ENCODE measurements at places on chromosomes 7 and 10.

DNA sequence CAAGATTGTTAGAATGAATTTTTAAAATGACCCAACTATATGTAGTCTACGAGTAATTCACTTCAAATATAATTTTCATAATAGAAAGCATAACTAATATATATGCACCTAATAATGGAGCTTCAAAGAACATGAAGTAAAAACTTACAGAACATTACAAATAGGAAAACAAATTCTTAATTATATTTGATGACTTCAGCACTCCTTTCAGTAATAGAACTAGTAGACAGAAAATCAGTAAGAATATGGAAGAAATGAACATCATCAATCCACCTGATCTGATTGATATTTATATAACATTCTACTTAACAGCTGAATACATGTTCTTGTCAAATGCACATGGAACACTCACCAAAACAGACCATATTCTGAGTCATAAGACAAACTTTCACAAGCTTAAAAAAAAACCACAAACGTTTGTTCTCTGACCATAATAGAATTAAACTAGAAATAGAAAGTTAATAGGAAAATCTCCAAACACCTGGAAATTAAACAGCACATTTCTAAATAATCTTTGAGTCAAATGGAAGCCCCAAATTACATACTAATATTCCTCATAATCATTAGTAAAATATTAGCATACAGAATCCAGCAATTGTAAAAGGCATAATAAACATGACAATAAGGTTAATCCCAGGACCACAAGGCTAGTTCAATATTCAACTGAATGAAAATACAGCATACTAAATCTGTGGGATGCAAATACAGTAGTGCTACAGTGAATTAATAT lies 48.0 kb downstream of the BRAF start:
- DNase-seq: no peak

DNA sequence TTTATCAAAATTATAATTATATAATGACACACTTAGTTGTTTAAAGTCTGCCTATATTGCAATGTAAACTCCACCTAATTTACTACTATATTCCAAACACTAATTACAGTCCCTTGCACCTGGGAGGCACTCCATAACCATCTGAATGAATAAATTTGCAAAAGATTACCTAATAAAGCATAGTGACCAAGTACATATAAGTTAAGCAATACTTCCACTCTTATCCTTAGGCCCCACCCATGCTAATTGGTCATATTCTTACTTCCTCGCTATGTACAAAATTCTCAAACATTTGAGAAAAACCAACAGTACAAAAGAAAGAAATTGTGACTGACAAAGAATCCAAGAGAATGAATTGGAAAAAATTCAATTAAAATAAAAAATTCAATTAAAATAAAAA lies 65.3 kb downstream of the ZFAND4 start:
- DNase-seq: no peak

GRCh38 chr10:43878386-43878785 lies 229.7 kb upstream of the ZNF32 start:
- DNase-seq: no peak

GRCh38 chr7:52287698-52288097 lies 747.7 kb upstream of the POM121L12 start:
- no peak for DNase-seq

- no peak for DNase-seq
These were observed 4.3 kb upstream of the ELFN1 start for GRCh38 chr7:1665549-1666316.

- DNase-seq: no peak
These were observed 86.3 kb downstream of the LCOR start for GRCh38 chr10:96918214-96919002.

DNA sequence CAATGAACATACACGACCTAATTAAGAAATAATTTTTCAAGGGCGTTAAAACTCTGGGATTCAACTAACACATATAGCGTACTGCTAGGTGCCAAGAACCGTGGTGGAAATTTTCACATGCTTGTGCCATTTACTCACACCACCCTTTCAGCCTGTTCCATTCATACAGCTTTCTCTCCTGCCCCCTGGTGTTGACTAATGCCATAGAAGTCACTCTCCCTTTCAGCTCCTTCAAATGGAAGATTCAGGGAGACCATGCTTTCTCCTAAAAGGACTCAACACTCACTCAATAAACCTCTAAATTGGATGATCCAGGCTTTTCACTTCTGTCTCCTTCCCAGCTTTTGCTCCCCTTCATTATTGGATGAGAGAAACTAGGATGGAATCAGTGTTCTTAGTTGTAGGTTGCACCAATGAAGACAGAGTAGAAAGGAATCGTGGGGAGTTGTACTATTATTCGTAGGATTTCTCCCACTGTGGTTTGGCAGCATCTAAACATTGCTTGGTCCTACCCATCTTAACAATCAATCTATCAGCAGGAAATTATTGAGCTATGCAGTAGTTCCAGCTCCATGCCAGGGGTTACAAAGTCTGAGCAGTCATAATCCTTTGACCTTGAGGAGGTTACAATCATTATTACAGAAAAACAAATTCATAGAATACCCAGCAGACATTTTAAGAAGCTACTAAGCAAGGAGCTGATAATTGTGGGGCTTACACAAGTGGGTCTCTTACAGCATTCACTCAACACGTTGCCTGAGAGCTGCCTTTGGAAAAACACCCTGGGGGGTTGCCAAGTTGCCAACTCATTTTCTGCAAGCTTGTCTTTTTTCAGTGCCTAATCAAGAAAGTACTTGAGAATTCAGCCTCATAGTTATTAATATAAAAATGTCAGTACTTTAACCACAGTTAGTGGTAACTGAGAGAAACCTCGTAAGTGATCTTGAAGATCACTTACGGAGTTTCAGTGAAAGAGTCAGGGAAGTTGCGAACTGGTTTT lies 2.8 kb upstream of the PPP1R3C start:
- peak; percentile 12 for DNase-seq

- no peak for DNase-seq
These were observed 2.0 kb downstream of the JCAD start for GRCh38 chr10:30057421-30057841.

GRCh38 chr10:73018632-73019031 lies 64.0 kb upstream of the PLA2G12B start:
- DNase-seq: no peak

- DNase-seq: no peak
These were observed 489.8 kb downstream of the RPS24 start for GRCh38 chr10:78523453-78523852.

DNA sequence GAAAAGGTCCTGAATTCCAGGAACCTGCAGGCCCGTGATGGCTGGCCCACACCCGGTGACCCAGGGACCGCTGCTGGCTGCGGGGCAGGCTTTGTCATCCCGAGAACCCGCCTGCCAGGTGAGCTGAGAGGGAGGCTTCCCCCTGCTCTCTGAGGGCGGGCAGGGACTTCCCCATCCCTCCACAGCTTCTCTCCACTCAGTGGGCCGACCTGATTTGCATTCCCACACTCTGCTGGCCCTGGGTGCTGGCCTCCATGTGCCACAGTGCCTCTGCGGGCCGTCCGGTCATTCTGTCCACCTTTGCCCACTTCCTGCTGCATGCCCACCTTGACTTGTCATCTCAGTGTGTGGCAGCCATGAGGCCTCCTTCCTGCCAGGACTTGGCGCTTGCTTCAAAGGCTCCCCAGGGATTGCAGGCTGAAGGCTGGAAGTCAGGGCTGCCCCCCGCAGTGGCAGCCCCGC lies 35.3 kb downstream of the PALD1 start:
- DNase-seq: peak; percentile 14

DNA sequence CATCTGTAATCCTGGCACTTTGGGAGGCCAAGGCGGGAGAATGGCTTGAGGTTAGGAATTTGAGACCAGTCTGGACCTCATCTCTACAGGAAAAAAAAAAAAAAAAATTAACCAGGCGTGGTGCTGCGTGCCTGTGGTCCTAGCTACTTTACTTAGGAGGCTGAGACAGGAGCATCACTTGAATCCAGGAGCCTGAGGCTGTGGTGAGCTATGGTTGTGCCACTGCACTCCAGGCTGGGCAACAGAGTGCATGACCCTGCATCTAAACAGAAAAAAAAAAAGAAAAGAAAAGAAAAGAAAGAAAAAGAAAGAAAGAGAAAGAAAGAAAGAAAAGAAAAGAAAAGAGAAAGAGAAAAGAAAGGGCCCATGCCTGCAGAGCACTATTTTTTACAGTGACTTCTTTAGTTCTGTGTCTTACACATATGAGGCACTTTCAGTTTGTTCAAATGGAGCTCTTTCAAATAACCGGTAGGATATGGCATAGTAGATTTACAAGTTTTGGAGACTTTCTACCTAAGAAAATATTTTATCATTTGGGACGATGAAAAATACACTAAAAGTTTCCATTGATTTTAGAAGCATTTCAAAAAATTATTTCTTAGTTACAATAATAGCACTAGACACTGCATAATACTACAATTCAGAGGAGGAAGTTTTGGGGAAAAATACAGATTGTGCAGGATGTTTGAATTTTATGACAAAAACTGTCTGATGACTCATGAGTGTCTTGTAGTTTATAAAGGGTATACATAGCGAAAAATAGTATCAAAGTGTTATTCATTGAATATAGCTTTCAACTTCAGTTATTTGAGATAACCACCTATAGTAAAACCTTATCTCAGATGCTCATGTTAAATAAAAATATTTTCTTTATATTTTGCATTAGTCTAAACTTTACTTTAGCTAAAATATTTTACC lies 75.9 kb downstream of the MDFIC start:
- no peak for DNase-seq

- no peak for DNase-seq
These were observed 59.3 kb upstream of the TRIM8 start for GRCh38 chr10:102585026-102585425.

DNA sequence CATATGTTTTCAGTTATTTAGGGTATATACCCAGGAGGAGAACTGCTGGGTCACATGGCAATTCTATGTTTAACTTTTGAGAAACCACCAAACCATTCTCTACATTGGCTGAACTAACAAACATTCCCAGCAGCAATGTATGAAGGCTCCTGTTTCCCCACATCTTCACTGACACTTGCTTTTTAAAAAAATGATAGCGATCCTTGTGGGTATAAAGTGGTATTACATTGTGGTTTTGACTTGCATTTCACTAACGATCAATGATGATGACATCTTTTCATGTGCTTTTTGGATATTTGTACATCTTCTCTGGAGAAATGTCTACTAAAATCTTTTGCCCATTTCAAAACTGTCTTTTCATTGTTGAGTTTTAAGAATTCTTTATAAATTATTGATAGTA lies 51.2 kb upstream of the ANAPC16 start:
- DNase-seq: no peak

DNA sequence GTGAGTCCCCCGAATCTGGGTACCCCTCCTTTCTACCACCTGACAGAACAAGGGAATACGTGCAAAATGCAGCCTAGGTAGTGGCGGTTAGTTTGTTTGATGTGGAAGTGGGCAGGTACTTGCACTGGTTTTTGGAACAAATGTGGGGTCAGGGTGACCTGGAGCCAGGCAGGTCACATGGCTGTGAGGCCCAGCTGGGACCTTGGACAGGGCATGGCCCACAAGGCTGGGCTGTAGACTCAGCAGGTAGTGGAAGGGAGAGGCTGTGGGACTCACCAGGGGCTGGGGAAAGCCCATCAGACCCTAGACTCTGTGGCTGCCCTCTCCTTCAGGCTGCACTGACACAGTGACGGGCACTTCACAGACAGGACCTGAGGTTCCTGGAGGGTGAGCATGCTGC lies 159.9 kb upstream of the ADCY1 start:
- no peak for DNase-seq

DNA sequence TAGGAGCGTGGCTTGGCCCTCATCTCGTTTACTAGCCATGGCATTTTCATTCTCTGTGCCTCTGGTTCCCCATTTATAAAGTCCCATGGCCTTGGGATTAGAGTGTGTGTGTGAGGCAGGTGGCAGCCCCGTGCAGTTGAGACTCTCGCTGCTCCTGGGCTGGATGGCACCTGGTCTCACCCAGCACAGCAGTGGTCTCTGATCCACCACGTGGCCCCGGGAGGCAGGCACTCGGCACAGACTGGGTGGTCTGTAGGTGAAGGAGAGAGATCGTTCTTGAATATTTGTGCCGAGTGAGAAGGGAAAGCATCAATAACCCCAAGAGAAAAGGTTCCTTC lies 50.4 kb downstream of the CALML3 start:
- DNase-seq: no peak

Measured in stimulated activated naive CD4-positive, alpha-beta T cell treated with Interleukin-2 at 50 U/mL for 16 hours (primary cell).